ENCODE measurements at places on chromosomes 1 and 21. TPM values are rescaled to one million over a fixed set of nuclear protein-coding genes. Genes with fewer than 3 reads are reported as not detected.

DNA sequence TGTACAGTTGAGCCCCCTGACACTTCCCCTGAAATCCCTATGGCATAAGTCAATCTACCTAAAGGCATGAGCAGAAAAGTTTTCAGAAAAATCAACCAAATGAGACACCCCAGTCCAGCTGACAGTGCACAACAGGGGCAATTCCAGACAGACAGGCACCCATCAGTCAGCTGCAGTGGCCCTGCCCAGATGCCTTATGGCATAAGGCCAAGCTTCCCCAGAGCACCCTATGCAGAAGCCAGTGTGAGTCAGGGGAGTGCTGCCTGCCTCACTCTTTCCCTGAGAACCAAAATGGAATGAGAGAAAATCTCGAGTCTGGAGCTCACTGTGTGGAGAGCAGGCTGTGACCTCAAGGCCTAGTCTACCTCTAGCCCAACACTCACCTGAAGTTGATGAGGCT is 38.1 kb downstream of the MRAP start:
- no peaks in the 10 kb centered on the region for H3K27me3 ChIP-seq
- no peaks in the 10 kb centered on the region for H3K4me1 ChIP-seq
- no peak for DNase-seq
- H3K36me3 ChIP-seq = peaks cover 34% of the 10 kb centered on the region
- H3K4me3 ChIP-seq = no peak overlapping the region

GRCh38 chr1:117719004-117719403 is 113.2 kb downstream of the TENT5C start:
- H3K36me3 ChIP-seq = 0 out of 2 replicates have a peak, but pooled peaks cover 8% of the 10 kb centered on the region
- H3K27me3 ChIP-seq = no peaks in the 10 kb centered on the region
- no peak for DNase-seq

DNA sequence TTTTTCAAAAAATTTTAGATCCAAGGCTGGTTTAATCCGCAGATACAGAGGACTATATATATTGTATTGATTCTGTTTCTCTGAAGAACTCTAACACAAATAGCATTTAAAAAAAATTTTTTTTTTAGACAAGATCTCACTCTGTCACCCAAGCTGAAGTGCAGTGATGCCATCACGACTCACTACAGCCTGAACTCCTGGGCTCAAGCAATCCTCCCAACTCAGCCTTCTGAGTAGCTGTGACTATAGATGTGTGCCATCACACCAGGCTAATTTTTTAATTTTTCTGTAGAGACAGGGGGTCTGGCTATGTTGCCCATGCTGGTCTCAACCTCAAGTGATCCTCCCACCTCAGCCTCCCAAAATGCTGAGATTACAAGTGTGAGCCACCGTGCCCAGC is 3.0 kb downstream of the ANKRD45 start:
- no peaks in the 10 kb centered on the region for H3K36me3 ChIP-seq
- H3K27me3 ChIP-seq = no peaks in the 10 kb centered on the region
- H3K27ac ChIP-seq = no peak overlapping the region

DNA sequence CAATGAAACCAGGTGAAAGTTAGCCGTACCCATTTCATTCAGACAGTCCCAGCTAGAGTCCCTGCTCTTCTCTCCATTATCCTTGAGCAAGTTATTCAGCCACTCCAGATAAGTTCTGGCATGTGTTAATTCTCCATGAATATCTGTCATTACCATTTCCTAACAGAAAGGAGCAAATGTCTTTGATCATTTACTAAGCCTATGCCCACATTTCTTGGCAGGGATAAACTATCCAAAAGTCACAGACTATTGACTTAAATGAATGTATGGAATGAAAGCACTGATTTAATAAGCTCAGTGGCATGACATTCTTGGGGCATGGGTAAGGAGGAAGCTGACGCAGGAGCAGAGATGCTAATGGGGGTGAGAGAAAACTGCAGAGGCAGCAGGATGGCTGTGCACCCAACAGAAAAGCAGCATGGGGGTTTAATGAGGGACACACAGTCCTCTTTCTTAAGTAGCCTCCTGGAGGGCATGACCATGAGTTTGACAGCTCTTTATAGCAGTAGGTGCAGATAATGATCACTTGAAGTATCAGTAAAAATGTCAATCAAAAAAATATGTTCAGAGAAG is 17.6 kb upstream of the DHCR24 start:
- H3K4me1 ChIP-seq = peaks cover 16% of the 10 kb centered on the region
- H3K27ac ChIP-seq = no peak overlapping the region
- no peaks in the 10 kb centered on the region for H3K27me3 ChIP-seq
- H3K4me3 ChIP-seq = no peak overlapping the region

DNA sequence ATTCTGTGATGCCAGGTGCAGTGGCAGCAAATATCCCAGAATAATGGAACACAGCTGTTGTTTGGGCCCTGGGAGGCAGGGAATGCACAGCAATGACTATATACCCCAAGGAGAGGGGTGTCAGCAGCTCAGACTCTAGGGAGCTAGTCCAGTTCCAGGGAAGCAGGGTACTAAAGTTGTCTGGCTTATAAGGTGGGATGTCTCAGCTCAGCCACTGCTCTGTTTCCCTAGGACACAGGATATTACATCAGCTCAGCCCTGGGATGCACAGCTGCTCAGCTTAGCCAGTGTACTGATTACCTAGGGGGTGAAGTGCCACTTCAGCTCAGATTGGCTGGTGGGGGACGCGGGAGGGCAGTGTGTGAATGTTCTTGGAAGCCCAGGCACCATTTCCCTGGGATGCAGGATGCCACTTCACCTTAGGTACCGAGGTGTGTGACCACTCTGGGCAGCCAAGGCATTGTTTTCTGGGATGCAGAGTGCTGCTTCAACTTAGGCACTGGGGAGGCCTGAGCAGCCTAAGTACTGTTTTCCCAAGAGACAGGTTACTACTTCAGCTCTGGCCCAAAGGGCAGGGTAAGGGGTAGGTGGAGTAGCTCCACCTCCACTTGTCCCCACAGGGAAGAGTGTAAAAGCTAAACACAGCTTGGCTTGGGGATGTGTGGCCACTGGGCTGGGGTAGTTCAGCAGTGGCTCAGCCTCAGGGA is 59.4 kb downstream of the DIPK1A start:
- no peaks in the 10 kb centered on the region for H3K4me1 ChIP-seq
- H3K36me3 ChIP-seq = no peaks in the 10 kb centered on the region
- H3K27me3 ChIP-seq = no peaks in the 10 kb centered on the region
- no peak for DNase-seq

- no peaks in the 10 kb centered on the region for H3K36me3 ChIP-seq
- H3K4me3 ChIP-seq = no peak overlapping the region
- DNase-seq = no peak
- H3K4me1 ChIP-seq = no peaks in the 10 kb centered on the region
- H3K27ac ChIP-seq = no peak overlapping the region
Measured at GRCh38 chr1:180137776-180138175, 16.9 kb upstream of the QSOX1 start.

GRCh38 chr1:112307930-112308591 is 88.0 kb upstream of the CTTNBP2NL start:
- no peak overlapping the region for H3K27ac ChIP-seq
- no peak for DNase-seq
- H3K27me3 ChIP-seq = no peaks in the 10 kb centered on the region
- no peak overlapping the region for H3K4me3 ChIP-seq
- H3K36me3 ChIP-seq = no peaks in the 10 kb centered on the region
- H3K4me1 ChIP-seq = peaks cover 13% of the 10 kb centered on the region

DNA sequence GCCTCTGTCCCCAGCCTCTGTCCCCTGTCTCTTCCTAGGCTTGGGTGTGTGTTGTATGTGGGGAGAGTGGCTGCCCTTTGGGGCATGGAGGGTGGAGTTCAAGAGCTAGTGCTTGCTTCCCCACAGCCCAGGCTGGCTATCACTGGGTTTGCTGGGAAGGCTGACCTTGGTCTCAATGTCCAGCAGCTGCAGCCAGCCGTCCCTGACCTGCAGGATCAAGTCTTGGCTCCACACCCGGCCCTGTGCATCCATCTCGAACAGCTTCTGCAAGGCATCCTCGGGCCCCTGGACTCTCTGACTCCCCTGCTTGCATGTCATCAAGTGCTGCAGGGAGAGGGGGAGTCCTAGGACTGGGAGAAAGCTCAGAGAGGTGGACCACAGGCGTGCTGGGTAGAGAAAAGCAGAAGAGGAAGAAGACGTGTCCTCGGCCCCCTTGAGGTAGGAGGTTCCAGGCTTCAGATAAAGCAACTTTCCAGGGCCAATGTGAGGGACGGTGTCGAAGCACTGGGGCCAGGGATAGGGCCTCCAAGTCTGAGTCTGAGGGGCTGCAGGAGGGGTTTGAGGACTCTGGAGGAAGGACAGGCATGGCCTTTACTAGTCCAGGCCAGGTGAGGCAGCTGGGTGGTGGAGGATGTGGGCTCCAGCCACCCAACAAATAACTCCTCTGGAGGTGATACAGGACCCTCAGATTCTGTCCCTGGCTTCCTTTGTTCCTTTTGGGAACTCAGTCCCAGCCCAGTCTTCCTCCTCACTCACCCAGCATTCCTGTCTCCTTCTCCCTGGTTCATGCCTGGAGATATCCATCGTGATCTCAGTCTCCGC is 4.0 kb downstream of the EPS8L3 start:
- no peak overlapping the region for H3K4me3 ChIP-seq
- no peak for DNase-seq
- no peaks in the 10 kb centered on the region for H3K27me3 ChIP-seq
- no peak overlapping the region for H3K27ac ChIP-seq

GRCh38 chr1:162389021-162389818 is 7.7 kb downstream of the C1orf226 start:
- H3K36me3 ChIP-seq = no peaks in the 10 kb centered on the region
- peaks cover 4% of the 10 kb centered on the region for H3K4me1 ChIP-seq
- H3K27me3 ChIP-seq = no peaks in the 10 kb centered on the region
- DNase-seq = no peak

DNA sequence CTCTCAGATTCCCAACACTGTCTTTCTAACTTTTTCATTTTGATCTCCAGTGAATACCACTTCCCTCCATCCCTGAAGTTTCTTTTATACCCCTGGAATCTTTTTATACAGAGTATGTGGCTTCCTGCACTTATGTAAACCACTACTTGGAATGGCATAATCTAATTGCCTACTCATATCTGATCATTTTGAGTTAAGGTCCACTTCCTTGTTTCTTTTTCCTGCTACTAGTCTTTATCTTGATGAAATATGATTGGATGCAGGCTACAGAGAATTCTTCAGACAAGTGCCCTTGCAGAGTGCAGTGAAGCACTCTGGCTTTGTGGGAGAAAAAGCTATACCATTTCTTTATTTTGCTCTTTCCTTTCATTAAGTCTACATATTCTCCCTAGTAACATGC is 325.3 kb upstream of the ADAMTS5 start:
- H3K4me3 ChIP-seq = no peak overlapping the region
- H3K4me1 ChIP-seq = no peaks in the 10 kb centered on the region
- H3K36me3 ChIP-seq = no peaks in the 10 kb centered on the region
- H3K27me3 ChIP-seq = no peaks in the 10 kb centered on the region

DNA sequence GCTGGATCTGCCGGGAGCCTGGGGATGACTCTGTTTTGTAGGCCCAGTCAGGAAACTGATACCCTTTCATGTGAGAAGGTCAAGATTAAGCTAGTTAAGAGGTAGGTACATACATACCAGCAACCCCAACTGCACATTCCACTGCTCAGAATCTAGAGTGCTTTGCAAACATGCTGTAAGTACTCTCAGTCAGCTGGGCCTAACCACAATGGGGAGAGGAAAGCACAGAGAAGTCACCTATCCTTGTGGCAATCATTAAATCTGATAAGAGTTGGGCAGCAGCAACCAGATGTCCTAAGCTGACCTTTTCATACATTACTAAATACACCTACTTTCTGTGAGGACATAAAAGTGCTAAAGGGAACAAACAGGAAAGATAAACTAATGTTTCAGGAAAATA is 2.5 kb downstream of the ETV3 start:
- peaks cover 29% of the 10 kb centered on the region for H3K4me1 ChIP-seq
- H3K27me3 ChIP-seq = no peaks in the 10 kb centered on the region
- no peak for DNase-seq
- H3K27ac ChIP-seq = no peak overlapping the region
- no peak overlapping the region for H3K4me3 ChIP-seq

DNA sequence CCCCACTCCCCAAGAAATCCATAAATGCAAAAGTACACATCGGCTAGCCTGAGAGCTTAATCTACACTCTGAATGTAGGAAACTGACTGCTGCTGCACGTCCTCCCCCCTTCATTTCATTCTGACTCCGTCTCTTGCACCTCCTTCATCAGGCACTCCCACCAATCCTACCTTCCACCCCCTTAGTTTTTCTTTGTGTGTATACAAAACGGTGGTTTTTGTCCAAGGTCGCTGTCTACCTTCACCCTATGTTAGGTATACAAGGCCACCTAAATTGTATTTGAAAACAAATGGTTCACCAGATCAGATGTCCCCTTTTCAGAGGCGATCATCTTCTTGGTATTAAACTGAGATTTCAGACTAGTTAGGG is 1.9 kb downstream of the WDR26 start:
- H3K4me1 ChIP-seq = peaks cover 32% of the 10 kb centered on the region
- H3K36me3 ChIP-seq = peaks cover 7% of the 10 kb centered on the region
- no peak for DNase-seq
- no peaks in the 10 kb centered on the region for H3K27me3 ChIP-seq
- H3K27ac ChIP-seq = 0 out of 2 replicates have a peak overlapping the region, but pooled peaks have one; percentile 3

DNA sequence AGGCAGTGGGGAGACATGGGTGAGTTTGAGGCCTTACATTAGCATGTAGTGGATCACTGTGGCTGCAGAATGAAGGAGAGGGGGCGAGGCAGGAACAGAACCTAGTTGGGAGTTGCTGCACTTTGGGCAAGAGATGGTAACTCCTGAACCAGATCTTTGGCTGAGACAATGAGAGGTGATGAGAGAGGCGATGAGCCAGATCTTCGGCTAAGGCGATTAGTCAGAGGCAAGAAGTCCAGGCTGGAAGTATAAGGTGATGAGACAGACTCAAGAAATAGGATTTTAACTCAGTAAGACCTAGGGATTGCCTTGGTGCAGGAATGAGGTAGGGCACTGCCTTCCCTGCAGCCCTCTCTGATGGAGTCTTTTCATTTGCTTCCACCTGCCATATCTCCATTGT is 9.1 kb upstream of the ARTN start:
- H3K27ac ChIP-seq = no peak overlapping the region
- no peaks in the 10 kb centered on the region for H3K36me3 ChIP-seq
- DNase-seq = no peak
- H3K4me1 ChIP-seq = no peaks in the 10 kb centered on the region
- H3K27me3 ChIP-seq = no peaks in the 10 kb centered on the region
- H3K4me3 ChIP-seq = no peak overlapping the region

DNA sequence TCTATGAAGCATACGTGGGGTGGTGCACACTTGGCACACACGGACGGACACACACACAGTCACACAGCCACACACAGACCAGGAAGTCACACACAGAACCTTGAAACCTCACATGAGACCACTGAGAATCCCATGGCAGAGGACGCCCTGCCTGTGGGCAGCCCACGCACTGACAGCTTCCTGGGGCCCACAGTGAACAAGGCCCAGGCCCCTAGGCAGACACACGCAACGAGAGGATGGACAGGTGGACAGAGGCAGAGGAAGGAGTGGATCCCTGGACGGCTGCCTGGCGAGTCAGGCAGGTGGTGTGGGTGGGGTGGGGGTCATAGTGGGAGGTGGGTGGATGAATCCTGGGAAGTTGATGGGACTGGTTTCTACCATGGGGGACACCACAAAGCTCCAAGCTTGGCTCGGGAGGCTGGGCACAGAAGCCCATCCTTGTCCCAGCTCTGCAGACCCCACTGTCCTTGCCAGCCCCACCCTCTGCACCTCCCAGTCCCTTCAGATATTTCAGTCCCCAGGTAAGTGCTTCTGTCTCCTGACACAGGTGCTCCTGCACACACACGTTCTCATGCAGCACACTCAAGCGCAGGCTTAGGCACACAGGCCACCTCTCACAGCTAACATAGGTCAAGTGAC is 49.1 kb downstream of the WNT9A start:
- no peak overlapping the region for H3K4me3 ChIP-seq
- no peak for DNase-seq
- H3K4me1 ChIP-seq = no peaks in the 10 kb centered on the region
- no peak overlapping the region for H3K27ac ChIP-seq

NBPF20 gene
- 0.30 TPM for polyA plus RNA-seq

AGT gene
- polyA plus RNA-seq = 0.11 TPM

All from GM23338 (cell line).